ENCODE measurements at places on chromosomes 2 and 18.

DNA sequence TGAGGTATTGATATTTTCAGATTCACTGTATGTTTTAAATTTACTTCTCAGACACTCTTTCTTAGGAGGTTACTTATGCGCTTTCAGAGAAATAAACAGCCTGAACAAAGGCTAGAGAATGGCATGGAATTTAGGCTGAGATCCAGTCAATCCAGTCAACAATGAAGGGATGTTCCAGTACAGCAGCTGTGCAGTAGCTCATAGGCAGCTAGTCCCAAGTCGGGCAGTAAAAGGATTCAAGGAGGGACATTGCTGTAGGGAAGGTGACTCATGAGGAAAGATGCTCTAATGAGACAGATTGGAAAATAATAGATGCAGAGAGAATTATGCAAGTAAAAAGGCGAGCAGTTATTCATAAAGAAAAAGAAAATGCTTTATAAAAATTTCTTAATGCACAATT is 397.9 kb upstream of the RGPD4 start:
- no peak for DNase-seq

- DNase-seq = no peak
Observed at GRCh38 chr2:128306081-128306930, 12.4 kb downstream of the HS6ST1 start.

- no peak for DNase-seq
Observed at GRCh38 chr2:16058747-16059358, 118.5 kb downstream of the MYCN start.

GRCh38 chr18:42053188-42053781 is 98.3 kb downstream of the PIK3C3 start:
- DNase-seq = peak; percentile 56

GRCh38 chr2:151306621-151307020 is 17.2 kb upstream of the NMI start:
- DNase-seq = no peak
